Fibroblast of skin of right quadriceps (primary cell): ENCODE measurements at places on chromosomes 5 and 9.
A peak's percentile ranks its signal among the peaks of the same experiment; 100 is the strongest.

DNA sequence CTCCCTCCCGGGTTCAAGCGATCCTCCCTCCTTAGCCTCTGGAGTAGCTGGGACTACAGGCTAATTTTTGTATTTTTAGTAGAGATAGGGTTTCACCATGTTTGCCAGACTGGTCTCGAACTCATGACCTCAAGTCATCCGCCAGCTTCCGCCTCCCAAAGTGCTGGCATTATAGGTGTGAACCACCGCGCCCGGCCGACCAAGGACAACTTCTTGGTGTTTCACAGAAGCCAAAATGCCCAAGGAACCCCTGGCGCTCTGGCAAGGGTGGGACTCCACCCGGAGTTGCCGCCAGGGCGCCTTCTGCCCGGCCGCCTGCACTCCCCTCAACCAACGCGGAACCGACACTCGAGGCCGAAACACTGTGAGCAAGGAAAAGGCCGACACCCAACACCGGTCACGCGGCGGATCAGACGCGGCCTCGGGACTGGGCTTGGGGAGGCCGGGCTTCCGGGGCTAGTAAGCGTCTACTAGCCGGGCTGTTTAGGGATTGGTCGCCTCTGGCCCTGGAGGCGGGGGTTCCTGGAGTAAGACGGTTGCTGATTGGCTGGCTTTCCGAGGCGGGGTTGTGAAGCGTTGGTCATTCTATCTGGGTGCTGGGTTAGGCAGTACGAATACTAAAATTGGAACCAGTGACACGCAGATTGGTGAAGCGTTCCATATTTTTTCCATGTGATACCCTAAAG is 7.7 kb upstream of the CFAP157 start:
- peak; percentile 95 for DNase-seq

DNA sequence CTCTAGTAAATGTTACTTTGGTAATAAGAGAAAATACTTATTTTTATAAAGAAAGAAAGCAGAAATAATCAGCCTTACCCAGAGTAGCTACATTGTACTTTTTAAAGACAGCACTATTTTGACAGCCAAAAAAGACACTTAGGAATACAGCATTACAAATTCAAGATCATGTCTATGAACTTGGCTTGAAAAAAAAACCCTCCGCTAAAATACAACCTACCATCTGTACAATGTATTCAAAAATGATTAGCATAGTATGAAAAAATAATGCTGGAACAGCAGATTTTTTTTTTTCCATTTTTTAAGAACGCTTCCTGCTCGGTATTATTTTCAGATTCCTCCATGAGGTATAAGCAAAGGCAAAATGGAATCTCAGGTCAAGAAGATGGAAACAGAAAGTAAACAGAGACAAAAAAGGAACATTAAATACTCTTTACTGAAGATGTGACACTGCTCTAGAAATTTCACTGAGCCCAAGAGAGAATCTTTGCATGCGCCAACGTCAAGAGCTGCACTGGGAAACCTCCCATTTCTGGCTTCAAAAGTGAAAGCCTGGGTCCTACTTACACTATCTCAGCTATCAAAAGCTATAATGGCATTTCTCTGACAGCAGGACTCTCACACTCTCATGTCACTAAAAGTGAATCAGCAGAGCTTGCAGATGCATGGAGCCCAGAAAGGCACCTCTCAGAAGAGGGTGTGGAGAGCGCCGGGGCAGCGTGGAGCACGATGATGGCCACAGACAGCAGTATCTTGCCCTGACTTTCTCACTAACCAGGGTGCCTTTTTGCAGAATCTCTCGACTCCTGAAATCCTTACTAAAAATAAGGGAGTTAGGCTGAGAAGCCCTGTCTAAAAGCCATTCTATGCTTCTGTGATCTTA is 167.4 kb downstream of the ELAVL2 start:
- DNase-seq: no peak

DNA sequence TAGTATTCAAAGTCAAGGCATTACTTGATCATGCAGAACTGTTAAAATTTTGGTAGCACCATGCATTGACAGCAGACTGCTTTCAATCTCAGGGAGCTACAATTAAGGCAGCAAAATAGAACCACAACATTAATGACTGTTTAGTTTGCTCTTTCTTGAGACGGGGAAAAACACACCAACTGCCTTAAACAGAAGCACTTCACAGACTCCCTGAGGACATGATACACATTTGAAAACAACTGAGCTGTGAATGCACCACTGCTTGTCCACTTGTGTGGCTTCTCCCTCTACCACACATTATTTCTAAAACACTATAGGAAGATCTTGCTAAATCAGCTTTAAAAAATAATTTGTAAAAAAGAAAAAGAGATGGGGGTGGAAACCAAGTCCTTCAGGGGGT is 79.6 kb upstream of the MAST4 start:
- DNase-seq: no peak

- DNase-seq: no peak
These were observed 59.7 kb downstream of the ATP10B start for GRCh38 chr5:160792281-160792680.
